Fibroblast of skin of abdomen (primary cell): ENCODE measurements at places on chromosomes 4 and X.
A peak's percentile ranks its signal among the peaks of the same experiment; 100 is the strongest.

GRCh38 chr4:147916351-147916750 lies 184.5 kb downstream of the ARHGAP10 start:
- DNase-seq: no peak

GRCh38 chr4:176013476-176014247 lies 52.0 kb upstream of the WDR17 start:
- DNase-seq: no peak

DNA sequence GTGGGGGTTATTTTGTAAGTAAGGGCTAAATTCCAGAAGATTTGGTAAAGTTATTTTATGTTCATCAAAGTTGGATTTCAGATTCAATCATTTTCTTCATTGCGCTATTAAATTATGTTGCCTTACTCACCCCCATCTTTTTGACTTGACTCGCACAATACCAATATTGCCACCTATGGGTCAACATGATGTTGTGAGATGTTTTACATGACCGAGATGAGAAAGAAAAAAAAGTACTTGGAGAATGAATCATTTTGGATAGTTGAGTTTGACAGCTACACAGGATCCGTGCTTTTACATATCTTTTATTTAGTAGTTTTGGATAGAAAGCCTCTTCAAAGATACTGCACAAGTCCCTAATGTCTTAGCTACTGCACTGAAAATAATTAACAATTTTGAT lies 224.2 kb upstream of the EMCN start:
- DNase-seq: peak; percentile 32

- peak; percentile 76 for DNase-seq
These were observed 33.1 kb downstream of the LNX1 start for GRCh38 chr4:53558065-53558801.

GRCh38 chrX:31331015-31331414 lies 259.2 kb upstream of the FTHL17 start:
- peak; percentile 83 for DNase-seq

GRCh38 chrX:37638047-37638446 lies 47.5 kb upstream of the XK start:
- no peak for DNase-seq

DNA sequence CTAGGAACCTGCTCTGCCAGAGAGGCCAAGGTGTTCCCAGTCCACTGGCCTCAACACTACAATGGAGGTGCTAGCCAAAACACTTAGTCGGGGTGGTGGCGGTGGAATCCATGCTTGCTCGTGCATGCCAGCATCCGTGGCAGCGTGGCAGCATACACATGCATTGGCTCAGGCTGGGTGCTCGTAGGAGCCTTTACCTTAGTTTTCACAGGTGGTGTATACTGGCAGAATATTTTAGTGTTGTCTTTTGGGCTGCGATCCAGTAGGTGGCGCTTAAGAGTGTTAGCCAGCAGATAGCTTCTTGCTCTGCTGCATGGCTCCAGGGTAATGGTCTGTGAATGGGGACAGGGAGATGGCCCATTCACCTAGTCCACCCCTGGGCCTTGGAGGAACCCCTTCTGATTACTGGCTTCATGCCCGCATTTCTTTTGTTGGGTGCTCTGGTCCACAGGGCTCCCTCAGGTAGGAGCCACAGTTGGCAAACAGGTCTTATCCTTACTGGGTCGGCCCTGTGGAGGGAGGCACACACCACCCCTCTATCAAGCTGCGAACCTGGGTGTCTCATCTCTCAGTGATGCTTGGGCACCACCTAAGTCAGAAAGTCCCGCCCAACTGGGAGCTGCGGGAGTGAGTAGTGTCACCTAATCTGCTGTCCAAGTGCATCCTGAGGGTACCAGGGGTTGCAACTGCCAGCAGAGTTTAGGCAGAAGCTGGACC lies 40.0 kb downstream of the RIPPLY1 start:
- DNase-seq: no peak

- no peak for DNase-seq
These were observed 941.1 kb downstream of the PCDH19 start for GRCh38 chrX:99468993-99469392.

GRCh38 chrX:11254417-11255109 lies 38.6 kb upstream of the AMELX start:
- no peak for DNase-seq

GRCh38 chr4:138736362-138736761 lies 279.2 kb upstream of the NOCT start:
- DNase-seq: peak; percentile 39

- peak; percentile 75 for DNase-seq
These were observed 7.6 kb upstream of the OPHN1 start for GRCh38 chrX:68440940-68441339.

DNA sequence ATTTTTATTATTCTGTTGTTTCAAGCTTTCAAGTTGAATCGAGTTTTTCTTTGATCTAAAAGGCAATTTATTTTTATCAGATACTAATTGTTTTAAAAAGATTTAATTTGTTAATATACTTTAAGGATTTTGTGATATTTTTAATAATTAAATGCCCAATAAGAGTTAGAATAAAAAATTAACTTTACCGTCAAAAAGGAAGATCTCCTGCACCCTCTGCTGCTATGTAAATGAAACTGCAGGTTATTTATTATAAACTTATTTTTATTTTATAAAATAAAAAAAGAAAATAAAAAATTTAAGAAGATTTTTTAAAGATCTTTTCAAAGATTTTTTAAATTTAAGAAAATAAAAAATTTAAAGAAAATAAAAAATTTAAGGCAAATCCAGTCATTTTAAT lies 166.1 kb downstream of the CCSER1 start:
- DNase-seq: no peak

- peak; percentile 17 for DNase-seq
These were observed 1.2 kb upstream of the TAPT1 start for GRCh38 chr4:16227462-16227868.

DNA sequence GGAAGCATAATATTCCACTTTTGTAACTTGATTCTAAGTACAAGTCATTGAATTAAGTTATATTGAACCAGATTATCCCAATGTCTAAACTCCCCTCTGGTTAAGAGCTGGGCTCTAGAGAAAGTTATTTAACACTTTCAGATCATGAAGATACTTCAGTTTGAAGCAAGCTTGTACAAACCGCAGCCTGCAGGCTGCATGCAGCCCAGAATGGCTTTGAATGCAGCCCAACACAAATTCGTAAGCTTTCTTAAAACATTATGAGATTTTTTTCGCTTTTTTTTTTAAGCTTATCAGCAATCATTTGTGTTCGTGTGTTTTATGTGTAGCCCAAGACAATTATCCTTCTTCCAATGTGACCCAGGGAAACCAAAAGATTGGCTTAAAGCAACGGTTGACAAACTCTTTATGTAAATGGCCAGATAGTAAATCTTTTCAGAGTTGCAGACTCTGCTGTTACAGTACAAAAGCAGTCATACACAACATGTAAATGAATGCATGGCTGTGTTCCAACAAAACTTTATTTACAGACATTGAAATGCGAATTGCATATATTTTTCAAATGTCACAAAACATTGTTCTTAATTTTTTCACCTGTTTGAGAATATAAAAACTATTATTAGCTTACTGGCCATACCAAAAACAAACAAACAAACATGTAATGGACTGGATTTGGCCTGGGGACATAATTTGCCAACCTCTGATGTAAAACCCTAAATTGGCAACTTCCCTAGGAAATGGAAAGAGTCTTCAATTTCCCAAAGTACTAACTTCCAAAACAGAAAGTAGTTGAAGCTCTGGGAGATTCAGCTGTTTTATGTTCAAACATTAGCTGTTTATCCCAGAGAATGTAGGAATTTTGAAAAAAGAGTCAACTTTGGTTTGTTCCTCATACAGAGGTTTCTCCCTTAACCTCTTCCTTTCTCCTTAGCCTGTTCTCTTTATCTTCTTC lies 201.1 kb upstream of the MBNL3 start:
- DNase-seq: no peak

DNA sequence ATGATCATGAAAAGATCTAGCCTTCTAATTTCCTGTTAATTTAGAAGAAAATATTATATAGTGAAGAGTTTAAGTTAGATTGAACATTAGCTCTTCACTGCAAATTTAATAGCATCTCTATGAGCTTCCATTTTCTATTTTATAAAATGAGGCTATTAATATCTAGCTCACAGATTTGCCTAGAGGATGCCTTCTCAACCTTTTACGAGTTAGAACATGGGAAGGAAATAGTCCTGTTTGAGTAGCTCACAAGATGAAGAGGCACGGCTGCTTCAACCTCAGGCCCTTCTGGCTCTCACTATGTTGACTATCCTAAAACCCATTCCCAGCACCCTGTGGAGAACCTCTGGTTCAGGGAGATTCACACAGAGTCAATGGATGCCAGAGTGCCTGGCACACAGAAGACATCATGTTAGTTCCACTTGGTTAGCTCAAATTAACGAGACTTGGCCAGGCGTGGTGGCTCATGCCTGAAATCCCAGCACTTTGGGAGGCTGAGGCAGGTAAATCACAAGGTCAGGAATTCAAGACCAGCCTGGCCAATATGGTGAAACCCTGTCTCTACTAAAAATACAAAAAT lies 97.9 kb upstream of the GUCY1A1 start:
- DNase-seq: no peak

DNA sequence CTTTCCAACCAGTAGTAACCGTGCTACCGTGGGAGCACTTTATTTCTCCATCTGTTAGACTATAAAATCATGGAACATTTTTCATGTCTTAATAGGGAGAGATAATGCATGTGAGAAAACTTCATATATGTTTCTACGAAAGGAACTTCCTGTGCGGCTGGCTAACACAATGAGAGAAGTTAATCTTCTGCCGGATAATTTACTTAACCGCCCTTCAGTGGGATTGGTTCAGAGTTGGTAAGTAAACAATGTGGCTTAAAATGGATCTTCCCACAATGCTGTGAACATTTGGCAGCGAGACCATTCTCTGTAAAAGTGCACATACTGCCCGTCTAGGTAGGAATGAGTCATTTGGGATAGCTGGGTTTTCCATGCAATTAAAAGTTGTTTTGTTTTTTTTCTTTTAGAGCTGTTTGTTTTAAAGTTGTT lies 29.6 kb downstream of the PDK3 start:
- peak; percentile 67 for DNase-seq

- DNase-seq: no peak
These were observed 64.6 kb downstream of the KDM6A start for GRCh38 chrX:44937606-44938005.

DNA sequence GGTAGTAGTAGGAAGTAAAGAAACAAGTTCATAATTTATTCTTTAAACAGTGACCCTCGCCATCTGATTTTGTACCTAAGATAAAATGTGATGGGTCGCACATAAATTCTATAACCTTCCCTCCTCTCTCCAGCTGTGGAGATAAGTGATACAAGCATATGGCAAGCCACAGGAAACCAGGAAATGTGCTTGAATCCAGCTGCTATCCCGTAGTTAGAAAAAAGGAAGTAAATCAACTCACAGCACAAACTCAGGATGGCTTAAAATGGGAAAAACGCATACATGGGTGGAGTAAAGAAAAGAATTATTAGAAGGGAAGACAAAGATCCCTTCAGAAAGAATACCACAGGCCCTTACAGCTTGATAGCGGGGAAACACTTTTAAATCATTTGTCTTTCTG lies 78.2 kb downstream of the ZNF827 start:
- DNase-seq: no peak

DNA sequence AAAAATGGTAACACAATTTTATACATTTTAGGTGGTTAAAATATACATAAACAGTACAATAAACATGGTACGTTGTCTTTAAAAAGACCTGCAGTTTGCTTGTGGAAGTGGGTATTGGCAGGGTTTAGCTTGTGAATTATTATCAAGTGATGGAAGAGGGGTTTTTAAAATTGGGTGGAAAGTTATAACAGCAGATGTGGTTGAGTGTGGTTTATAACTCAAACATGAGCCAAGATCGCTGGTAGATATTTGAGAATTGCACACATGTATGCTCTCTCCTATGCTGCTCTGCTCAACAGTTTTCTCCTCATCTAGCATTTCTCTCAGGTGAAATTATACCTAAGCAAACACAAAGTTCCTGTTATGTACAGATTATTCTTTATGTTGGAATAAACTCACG lies 14.0 kb downstream of the EPGN start:
- no peak for DNase-seq

GRCh38 chrX:40644176-40644575 lies 3.2 kb downstream of the CXorf38 start:
- DNase-seq: peak; percentile 16
